Kidney epithelial cell (primary cell): ENCODE measurements at places on chromosomes 3 and 15. TPM values are rescaled to one million over a fixed set of nuclear protein-coding genes. Genes with fewer than 3 reads are reported as not detected.

DNA sequence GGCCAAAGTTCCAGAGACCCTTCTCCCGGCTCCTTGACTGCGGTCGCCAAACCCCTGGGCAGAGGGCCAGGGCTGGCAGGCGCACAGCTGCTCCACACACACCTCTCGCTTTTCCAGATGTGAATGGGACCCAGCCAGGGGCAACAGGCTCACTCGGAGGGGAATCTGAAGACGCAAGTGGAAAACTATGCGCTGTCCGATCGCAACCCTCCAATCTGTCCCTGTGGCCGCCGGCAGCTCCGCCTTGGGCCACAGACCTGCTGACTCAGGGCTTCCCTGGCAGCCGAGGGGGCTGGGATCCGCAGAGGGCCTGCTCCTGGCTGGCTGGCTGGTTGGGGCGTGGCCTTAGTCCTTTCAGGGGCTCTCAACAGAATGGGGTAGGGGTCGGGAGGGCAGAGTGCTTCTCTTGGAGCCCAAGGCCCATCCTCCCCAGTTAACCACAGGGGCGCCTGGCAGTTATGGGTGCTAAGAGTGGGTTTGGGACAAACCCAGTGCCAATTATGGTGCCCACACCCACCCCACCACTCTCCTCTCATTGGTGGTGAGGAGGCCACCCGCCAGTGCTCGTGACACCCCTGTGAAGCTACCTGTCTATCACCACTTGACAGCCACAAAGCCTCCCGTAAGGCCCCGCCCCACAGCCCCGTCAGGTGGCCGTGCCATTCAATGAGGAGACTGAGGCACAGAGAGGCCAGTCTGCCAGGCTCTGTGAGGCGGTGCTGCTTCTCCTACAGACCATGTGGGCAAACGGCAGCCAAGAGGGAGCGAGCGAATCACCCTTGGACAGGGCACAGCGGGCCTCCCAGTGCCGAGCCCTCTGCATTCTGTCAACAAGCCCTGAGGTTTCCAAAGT, 53.8 kb downstream of the IQSEC1 start:
- DNase-seq: peak; percentile 38

- DNase-seq: no peak
These were observed 133.6 kb downstream of the UACA start for GRCh38 chr15:70629735-70630273.

BAHD1 gene
- total RNA-seq: 15.2 and 15.7 TPM in 2 replicates

DNA sequence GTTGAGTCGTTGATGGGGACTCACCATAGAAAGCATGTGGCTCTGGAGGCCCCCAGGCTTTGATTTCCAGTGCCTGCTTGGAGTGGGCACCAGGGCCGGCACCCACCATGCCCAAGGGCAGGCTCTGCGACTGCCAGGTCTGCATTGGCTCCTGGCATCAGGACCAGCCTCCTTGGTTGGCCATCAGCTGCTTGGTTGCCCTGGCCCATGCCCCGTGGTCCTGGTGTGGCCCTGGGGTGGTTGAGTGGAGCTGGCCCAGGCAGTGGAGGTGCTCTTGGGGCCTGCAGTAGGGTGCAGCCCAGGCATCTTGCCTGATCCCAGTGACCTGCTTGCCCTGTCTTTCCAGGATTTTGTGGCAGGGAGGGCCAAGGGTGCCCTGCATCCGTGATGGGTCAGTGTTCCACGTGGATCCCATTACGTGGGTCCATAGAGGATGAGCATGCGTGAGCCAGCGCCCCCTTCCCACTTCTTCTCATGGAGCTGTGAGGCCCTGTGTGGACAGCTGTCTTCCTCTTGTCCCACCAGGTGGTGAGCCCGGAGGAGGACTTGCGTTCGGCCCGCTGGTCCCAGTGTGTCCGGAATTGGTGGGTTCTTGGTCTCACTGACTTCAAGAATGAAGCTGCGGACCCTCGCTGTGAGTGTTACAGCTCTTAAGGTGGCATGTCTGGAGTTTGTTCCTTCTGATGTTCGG, 187.0 kb downstream of the UBE3A start:
- DNase-seq: no peak

- no peak for DNase-seq
These were observed 1282.9 kb downstream of the ROBO2 start for GRCh38 chr3:78322780-78323179.

- peak; percentile 7 for DNase-seq
These were observed 18.9 kb upstream of the TIGIT start for GRCh38 chr3:114274929-114275328.

PRSS50 gene
- total RNA-seq: 0.07 and 0.29 TPM in 2 replicates

- DNase-seq: no peak
These were observed 207.0 kb downstream of the SUCLG2 start for GRCh38 chr3:67447393-67447792.

DNA sequence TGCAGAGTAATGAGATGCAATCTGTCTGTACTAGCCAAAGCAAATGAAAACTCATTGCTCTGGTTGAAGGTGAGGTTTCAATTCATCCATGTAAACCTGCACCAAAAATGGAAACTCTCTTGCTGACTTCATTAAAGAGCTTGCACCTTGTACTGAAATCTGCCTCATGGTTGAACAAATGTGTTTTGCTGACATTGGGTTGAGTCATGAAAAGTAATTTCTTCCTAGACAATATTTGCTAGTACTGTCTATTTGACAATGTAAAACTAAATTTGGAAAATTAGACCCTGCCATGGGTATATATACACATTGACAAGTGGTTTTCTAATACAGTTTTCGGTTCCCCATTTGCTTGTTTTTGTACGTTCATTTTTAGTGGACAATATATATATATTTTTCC, 33.3 kb downstream of the RYR3 start:
- no peak for DNase-seq

DNA sequence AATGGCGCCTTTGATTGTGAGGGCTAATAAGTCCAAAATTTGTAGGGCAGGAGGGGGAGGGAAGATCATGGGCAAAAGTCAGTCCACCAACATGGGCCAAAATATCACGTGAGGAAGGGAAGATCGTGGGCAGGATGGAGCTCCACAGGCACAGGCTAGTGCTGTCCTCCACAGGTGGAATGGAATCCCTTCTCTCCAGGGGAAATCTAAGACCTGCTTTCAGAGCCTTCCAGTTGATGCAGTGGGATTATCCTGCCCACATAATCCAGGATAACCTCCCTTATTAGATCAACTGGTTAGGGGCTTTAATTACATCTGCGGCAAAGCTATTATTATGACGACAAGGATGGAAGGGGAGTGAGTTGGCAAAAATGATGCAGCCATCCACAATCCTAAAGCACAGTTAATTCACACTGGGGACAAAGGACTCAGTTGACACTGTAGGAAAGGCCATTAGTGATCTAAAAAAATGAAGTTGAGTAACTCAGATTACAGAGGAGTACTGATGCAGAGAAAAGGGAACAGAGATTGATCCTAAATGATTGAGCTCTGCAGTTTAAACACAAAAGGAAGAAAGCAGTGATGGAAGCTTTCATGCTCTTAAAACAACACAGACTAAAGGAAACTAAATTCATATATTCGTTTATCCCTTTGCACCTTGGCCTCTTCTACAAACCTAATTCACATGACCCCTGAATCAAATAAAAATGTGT, 159.8 kb downstream of the AKAP13 start:
- DNase-seq: no peak

GRCh38 chr3:57292897-57293526, 527 bp upstream of the ASB14 start:
- DNase-seq: no peak

PAK6 gene
- total RNA-seq: 15.3 and 17.7 TPM in 2 replicates
